SK-MEL-5 (cell line): ENCODE measurements at places on chromosomes 4 and X. TPM values are rescaled to one million over a fixed set of nuclear protein-coding genes. Genes with fewer than 3 reads are reported as not detected.

GRCh38 chr4:182866746-182867145 lies 50.4 kb downstream of the DCTD start:
- DNase-seq: no peak

DNA sequence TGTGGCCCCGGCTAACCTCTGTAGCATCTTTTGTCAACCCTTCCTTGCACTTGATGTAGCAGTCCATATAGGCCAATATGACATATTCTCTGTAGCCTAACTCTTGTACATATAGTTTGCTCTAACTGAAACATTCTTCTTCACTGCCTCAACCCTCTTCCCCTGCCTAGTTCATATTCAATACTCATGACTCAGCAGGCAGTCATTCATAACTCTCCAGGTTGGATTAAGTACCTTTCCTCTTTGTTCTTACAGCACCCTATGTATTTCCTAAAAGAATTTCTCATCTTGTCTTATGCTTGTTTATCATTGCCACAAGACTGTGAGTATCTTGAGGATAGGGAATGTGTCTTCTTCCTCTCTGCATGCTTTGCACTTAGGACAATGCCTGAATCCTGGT lies 76.9 kb downstream of the TMLHE start:
- DNase-seq: no peak

DNA sequence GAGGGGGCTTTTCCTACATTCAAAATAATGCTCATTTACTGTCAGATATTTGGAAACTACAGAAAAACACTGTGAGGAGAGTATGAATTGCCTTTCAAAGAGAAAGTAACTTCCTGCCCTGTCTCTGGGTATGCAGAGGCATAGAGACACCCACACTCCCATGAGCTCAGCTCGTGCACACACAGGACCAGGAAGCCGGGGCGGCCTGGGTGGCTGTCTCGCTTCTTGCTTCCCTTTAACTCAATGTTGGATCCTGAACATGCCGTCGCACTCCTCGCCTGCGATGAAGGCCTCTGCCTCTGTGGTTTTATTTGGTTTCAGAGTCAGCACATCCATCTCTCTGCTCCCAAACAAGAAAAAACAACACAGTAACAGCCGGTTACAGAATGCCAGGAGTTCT lies 40.1 kb upstream of the GPR78 start:
- DNase-seq: no peak

DNA sequence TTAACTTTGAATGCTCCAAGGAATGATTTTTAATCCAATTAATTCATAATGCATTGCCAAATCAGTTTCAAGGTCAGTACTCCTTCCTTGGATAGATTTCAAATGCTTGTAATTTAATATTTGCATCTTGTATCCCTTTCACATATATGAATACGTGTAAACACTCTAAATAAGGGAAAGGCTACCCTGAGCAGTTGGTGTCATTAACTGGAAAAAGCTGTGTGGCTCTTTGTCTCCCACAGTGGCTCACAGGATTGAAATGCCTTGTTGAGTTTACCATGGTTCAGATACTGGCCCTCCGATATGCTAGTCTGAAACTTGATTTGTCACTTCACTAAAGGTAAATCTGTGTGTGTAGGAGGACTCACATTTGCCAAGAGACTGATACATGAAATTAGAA lies 16.7 kb upstream of the ACOT9 start:
- no peak for DNase-seq

GRCh38 chr4:29423836-29424721 lies 1296.1 kb upstream of the PCDH7 start:
- no peak for DNase-seq

DNA sequence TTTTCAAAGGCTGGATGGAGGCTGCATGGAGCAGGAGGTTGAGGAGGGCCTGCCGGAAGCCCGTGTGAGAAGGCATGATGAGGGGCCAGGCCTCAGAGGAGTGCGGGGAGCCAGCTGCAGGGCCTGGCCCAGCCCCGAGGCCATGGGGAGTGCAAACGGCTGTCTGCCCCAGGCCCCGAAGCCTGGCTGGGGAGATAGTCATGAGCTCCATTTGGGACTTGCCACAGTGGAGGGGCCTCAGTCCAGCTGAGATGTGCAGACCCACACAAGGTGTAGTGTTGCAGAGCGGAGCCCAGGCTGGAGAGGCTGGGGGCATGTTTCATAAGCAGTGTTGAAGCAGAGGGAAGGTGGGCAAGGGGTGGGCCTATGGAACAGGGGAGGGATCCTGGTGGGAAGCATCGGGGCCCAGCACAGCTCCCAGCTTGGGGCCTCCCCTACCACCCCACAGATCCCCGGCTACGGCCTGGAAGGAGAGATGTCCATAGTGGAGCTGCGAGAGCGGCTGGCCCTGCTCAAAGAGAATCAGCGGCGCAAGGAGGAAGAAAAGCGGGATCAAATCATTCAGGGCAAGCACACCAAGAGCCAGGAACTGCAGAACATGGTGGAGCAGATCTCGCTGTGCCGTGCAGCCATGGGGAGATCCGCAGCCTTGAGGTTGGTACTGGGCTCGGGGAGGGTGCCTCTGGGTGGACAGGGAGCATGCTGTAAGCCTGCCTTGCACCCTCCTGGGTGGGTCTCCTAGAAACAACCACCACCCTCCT lies 9.1 kb upstream of the RNF4 start:
- DNase-seq: no peak

DNA sequence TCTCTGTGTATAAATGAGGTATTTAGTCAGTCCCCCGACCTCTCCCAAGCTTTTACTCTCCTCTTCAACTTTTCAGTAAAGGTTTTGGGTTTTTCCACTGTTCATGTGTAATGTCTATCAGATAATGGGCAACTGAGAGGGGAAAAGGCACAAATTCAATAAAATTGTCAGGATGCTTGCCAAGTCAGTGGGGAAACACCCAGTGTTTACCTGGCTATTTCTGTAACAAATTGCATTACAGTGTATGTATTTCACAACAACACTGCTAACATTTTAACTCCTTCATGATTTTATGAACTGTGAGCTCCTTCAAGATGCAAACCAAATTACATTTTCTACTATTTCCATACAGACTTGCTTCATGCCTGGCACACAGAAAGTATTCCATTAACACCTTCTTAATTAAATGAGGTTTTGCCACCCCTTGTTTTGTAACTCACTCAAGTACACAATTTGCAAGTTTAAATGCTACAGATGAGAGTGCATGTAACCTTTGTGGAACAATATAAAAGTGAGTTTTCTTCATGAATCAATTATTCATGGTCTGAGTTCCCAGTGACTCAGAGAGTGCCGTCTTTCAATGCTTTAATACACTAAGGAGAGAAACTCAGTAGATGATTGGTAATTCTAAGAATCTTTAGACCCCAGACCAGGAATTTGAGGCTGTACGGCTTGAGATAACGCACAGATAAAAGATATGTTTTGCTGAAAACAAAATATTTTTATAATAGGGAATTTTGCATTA lies 149.8 kb upstream of the TLL1 start:
- no peak for DNase-seq

- no peak for DNase-seq
These were observed 302.4 kb upstream of the TACR3 start for GRCh38 chr4:104022226-104022625.

- no peak for DNase-seq
These were observed 33.2 kb upstream of the EDA2R start for GRCh38 chrX:66672106-66672505.

DNA sequence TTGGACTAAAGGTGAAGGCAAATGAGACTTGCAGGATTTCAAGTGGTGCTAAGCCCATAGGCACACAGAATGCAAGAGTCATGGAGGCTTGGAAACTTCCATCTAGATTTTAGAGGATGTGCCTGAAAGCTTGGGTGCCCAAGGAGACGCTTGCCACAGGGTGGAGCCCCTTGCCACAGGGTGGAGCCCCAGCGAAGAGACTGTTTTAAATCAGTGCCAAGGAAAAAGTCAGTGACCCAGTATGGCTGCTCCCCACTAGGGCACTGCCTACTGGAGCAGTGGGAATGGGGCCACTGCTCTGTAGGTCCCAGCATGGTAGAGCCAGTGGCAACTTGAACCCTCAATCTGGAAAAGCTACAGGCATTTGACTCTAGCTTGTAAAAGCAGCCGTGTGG lies 794.2 kb upstream of the LCORL start:
- no peak for DNase-seq

DNA sequence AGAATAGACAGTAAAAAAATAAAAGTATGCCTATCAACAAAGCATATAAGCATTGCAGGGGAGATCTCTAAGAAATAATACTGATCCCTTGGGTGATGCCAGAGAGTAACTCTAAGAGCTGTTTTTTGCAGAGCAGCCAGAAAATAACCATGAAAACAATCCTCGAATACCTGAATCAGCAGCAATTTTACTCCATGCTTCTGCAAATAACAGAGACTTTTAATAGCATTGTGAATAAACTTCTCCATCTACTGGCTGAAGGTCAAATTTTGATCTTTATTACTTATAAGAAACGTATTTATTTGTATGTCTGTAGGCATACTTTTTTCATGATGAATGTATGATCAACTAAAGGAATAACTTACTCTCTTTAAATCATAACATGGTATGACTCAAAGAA lies 334.5 kb downstream of the GALNTL6 start:
- peak; percentile 49 for DNase-seq

GRCh38 chr4:5511791-5512190 lies 196.6 kb downstream of the EVC2 start:
- DNase-seq: no peak

DNA sequence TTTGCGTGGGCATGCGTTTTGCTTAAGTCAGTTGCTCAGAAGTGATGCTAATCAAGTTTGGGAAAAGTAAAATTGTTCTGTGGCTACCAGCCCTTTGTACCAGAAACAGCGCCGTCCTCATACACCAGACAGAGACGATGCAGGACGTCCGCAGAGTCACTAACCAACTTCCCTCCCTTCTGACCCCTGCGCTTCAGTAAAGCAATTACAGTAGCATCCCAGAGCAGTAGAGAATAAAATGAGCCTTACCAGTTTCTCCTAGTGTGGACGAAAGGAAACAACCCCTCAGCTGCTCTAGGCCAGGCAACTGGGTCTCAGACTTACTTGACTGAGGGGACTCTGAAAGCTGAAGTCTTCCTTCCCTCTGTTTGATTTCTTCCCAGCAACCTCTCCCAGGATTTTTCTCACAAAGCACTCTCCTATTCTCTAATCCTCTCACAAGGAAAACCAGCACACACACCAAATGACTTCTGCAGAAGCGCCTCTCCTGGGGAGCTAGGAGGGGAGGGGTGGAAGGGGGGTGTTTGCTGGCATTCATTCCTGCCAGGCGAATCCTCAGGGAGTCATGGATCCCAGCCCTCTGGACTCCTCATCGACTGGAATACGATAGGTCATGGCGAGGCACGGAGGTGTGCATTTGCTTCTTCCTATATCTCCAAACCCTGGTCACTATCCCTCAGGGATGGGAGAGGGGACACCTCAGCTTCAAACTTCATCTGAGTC lies 56.0 kb upstream of the MID1 start:
- no peak for DNase-seq

- no peak for DNase-seq
These were observed 9.9 kb downstream of the PRMT9 start for GRCh38 chr4:147674073-147674472.

- DNase-seq: no peak
These were observed 91.5 kb upstream of the ZNF827 start for GRCh38 chr4:146029939-146030710.

GRCh38 chrX:24025741-24026403 lies 1.1 kb downstream of the KLHL15 start:
- DNase-seq: peak; percentile 59

- no peak for DNase-seq
These were observed 6.8 kb downstream of the MSX1 start for GRCh38 chr4:4866124-4866865.

- DNase-seq: no peak
These were observed 16.5 kb downstream of the GAK start for GRCh38 chr4:915595-915994.

- DNase-seq: no peak
These were observed 99.7 kb upstream of the SLC7A11 start for GRCh38 chr4:138341739-138342415.

- DNase-seq: peak; percentile 86
These were observed 67.8 kb upstream of the ETNPPL start for GRCh38 chr4:108830509-108831244.

Gene CD38
- 0.16 and 0.59 TPM in 2 replicates for total RNA-seq

Gene TDO2
- 0.29 and 0.45 TPM in 2 replicates for total RNA-seq

Gene SOX3
- not detected in 2 replicates for total RNA-seq

Gene GAB3
- 0.40 and 0.61 TPM in 2 replicates for total RNA-seq

Gene PLAC1
- total RNA-seq: 1.6 and 1.7 TPM in 2 replicates

Gene MAGEA11
- 0.24 and 0.43 TPM in 2 replicates for total RNA-seq

Gene TRO
- 12.4 and 13.4 TPM in 2 replicates for total RNA-seq
